Stimulated activated memory B cell treated with anti-CD40 and anti-IgM and Interleukin-4, amounts not matched to agents 10 μg/mL and 1 μg/mL and 100 μg/mL, for 72 hours (primary cell): ENCODE measurements at places on chromosomes 12 and 14.

DNA sequence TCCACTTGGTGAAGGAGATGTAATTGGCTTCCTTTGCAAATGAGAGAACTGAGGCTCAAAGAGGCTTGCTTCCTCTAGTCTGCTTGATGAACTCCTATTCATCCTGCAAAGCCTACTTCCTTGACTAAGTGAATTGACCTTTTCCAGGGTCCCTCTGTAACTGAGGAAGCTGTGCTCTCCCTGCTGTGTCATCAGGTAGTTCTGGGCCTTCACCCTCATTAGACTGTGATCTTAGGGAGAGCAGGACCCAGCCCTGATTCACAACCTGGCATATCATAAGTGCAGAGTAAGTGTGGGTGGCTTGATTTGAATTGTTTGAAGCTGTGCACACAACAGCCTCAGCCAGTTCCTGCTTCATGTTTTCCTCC lies 16.3 kb downstream of the ASB2 start:
- ATAC-seq, result no peak

- no peak for ATAC-seq
These were observed 7.4 kb downstream of the CLMN start for GRCh38 chr14:95312311-95312710.

GRCh38 chr12:61111218-61111617 lies 1149.0 kb upstream of the USP15 start:
- no peak for ATAC-seq

DNA sequence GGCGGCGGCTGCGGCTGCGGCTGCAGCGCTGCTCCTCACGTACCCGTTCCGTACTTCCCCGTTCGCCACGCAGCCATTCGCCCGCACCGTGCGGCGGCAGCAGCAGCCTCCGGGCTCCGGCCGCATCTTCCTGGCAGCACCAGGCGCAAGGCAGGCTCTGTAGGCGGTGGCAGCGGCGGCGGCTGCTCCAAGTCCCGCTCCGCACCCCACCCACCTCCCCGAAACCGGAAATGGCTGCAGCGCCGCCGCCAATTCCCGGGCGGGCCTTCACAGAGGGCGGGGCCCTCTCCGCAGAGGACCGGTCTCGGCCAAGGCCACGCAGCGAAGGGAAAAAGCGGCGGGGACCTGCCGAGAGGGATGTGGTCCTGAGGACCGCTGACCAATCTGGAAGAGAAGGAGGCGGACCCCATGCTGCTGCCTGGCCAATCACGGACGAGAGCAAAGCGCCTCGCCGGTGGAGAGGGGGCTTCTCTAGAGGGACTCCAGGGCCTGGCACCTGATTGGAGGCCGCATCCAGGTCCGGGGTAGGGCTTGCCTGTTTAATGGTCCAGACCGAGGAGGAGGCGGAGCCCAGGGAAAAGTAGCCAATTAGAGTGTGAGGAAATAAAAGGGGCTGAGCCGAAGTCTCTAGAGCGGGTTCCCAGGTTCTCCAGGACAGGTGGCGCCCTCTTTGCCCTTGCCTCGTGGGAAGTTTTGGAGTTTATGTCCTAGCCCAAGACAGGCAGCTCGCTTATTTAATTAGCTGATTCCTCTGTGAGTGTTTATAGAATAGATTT lies at the start of gene SPTLC2:
Gene SPTLC2, minus strand, starts transcription at position 184 of the 776 bp plus-strand sequence. Its CDS starts 58 bp downstream, at position 126.
- peak; percentile 99 for ATAC-seq

DNA sequence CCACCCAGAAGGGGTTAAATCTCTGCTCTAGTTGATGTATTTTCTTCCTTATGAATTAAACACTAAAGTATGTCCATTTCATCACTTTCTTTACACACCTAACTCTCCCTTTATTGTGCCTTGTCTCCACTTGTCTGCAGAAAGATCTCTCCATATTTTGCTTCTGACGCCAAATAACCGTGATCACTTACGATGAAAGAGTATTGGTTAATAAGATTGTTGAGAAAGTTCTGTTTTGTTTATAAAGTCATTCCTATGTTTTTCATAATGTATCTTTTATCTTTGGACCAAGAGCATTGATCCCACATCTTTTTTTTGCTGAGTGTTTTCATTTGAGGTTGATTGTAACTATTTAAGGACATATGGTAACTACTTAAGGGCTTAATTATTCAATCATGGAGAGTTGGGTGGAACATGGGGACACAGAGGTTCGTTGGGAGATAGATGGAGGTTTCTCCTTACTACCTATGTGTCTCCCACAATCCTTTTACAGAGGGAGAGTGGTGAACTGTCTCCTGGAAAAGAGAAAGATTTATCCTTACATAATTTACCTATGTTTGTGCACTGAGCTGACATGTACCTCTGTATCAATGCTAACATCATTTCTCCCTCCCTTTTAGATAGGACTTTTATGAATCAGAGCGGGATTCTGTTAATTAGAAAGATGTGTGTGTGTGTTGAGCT lies 120.7 kb upstream of the SLC38A2 start:
- no peak for ATAC-seq

GRCh38 chr12:104565606-104566243 lies 109.0 kb downstream of the CHST11 start:
- no peak for ATAC-seq

- ATAC-seq, result peak; percentile 72
These were observed 136.5 kb upstream of the MYL2 start for GRCh38 chr12:111056618-111057521.

- ATAC-seq, result peak; percentile 31
These were observed 3.1 kb upstream of the OR4N2 start for GRCh38 chr14:19800282-19801117.

DNA sequence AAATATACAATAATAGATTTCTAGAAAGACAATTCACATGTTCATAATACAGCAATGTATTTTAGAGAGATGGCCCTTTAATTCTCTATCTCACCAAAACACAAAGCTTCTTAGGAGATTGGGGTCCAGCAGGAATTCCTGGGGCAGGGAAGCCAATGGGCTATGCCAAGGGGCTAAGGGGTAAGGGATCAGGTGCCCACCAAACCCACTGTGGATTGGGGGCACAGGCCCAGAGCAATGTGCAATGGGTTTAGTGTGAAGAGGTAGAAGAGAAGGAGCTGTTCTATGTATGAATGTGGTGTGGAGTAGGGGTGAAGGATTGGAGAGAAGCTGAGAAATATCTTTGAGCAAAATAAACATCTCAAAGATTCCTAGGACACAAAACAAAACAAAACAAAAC lies 2.6 kb downstream of the HOXC13 start:
- ATAC-seq, result no peak

- no peak for ATAC-seq
These were observed 27.7 kb upstream of the RNU6-8 start for GRCh38 chr14:32230695-32231280.

DNA sequence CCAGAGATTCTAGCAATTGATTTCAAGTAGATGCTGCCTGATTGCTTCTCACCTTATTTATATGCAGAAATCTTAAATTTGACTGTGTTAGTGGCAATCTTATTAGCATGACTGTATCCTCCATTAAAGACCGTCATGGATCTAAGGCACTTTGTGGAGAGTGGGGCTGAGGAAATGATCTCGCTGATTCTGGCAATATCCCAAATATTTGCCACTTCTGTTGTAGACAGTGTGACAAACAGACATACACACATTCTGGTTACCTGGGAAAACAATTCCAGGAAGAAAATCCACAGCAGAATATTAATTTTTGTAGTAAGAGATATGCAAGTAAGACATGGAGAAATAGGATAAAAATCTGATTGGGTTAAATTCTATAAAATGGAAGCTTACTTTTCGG lies 269.0 kb upstream of the G2E3 start:
- ATAC-seq, result no peak

- no peak for ATAC-seq
These were observed 160.8 kb downstream of the FOXN3 start for GRCh38 chr14:89256283-89256682.

DNA sequence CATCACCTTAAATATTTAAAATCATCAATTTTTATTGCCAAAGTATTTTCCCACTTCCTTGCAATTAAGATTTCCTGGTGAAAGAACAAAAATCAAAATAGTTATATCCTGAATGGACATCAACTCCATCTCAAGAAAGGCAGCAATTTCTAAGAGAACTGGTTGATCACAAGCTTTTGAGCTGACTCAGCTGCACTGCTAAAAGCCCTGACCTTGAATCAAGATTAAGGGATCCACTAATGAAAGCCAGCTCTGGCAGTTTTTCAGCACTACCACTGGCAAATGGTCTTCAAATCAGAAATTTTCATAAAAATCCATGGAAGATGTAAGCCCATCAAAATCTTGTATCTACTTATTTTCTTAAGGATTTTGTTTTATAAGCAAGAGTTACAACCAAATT lies 123.4 kb downstream of the SLC6A15 start:
- ATAC-seq, result no peak

- peak; percentile 80 for ATAC-seq
These were observed 216.3 kb downstream of the C12orf42 start for GRCh38 chr12:103279444-103279843.

DNA sequence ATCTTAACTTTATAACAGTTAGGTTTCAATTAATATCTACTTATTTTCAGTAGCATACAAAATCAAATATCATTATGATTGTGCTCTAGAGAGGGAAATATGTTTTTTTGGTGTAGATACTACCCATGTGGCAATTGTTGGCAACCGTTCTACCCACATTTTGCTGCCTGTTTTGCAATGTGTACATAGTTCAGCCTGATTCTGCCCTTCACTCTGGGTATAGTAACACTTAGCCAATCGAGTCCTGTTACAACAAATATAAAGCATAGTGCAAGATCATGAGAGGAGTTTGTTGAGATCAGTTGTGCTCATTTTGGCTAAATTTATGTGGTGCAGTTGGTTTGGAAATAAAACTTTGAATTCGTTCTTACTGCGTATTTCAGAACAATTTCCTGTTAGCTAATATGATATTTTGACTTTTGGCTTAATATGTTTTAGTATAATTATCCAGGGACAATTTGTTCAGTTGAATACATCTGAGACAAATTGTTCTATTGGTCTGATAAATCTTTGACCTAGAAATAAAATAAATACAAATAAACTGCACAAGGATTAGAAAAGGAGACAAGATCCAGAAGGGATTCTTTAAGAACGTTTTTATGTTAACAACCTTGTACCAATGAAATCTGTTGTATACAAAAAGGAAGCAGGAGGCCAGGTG lies 76.9 kb downstream of the ATF7IP start:
- ATAC-seq, result no peak

DNA sequence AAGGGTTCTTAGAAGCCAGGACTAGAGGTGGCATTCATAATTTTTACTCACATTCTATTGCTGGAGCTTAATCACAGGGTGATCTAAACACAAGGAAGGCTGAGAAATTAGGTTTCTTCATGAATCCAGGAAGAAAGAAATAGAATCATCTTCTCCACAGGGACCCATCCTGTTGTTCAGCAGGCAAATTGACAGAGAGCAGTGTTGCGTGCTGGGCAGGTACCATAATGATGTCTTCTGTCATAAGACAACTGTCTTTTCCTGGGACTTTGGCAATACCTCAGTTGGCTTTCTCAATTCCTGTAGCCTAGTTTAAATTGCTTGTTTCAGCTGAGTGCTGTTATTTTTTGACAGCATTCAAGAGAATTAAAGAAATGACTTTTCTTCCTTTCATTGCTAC lies 468.0 kb upstream of the SYT1 start:
- no peak for ATAC-seq

DNA sequence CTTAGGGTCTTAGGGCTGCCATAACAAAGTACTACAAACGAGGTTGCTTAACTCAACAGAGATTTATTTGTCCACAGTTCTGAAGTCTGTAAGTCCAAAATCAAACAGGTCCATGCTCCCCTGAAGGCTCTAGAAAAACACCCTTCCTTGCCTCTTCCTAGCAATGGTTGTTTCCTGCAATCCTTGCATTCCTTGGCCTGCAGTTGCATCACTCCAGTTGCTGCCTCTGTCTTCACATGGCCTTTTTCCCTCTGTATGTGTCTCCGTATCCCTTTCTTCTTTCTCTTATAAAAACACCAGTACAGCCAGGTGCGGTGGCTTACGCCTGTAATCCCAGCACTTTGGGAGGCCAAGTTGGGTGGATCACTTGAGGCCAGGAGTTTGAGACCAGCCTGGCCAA lies 17.4 kb downstream of the KCNMB4 start:
- ATAC-seq, result no peak

DNA sequence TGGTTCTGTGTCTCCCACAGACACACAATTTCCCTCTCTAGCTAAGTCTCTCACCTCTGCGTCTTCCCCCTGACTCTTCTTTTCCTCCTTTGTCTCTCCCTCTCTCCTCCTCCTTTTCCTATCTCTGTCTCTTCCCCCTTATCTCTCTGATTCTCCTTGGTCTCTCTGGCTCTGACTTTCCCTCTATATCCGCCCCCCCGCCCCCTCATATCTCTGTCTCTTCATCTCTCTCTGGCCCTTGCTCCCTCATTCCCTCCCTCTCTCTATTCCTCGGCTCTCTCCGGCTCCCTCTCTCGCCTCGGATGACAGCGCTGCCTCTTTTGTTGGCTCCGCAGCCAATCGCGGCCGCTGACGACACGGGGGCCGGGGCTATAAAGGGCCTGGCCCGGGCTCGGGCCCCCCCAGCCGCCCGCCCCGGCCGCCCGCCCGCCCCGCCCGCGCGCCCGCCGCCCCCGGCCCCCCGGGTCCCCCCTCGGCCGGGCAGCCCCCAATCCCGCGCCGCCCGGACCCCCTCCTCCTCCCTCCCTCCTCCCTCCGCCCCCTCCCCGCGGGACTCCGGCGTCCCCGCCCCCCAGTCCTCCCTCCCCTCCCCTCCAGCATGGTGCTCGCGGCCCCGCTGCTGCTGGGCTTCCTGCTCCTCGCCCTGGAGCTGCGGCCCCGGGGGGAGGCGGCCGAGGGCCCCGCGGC lies at the start of gene GDF11:
Gene GDF11, plus strand, starts transcription at position 404 of the 687 bp plus-strand sequence. Its CDS starts 195 bp downstream, at position 599.
- peak; percentile 69 for ATAC-seq

- ATAC-seq, result no peak
These were observed 74.0 kb downstream of the PCNX1 start for GRCh38 chr14:70981000-70981952.

DNA sequence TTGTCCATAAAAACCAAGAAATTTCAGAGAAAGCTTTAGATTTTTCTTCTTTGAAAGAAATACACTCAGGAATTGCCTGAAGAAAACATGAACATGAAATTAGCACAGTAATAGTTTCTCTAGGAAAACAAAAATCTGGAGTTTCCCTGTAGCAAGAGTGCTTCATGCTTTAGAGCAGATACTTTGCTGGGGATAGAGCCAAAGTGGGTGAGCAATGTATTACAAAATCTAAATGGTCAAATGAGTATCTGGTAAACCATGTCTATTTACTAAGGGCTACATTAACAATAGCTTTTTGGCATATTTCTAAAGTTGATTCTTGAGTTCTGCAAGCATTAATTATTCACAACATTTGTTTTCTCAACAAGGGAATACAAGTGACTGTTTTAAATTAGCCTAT lies 26.2 kb downstream of the AVPR1A start:
- no peak for ATAC-seq

- ATAC-seq, result no peak
These were observed 21.1 kb upstream of the FSCB start for GRCh38 chr14:44528180-44528579.
